Amygdala (tissue), 56 donors: ENCODE measurements at places on chromosomes 1 and 21.

DNA sequence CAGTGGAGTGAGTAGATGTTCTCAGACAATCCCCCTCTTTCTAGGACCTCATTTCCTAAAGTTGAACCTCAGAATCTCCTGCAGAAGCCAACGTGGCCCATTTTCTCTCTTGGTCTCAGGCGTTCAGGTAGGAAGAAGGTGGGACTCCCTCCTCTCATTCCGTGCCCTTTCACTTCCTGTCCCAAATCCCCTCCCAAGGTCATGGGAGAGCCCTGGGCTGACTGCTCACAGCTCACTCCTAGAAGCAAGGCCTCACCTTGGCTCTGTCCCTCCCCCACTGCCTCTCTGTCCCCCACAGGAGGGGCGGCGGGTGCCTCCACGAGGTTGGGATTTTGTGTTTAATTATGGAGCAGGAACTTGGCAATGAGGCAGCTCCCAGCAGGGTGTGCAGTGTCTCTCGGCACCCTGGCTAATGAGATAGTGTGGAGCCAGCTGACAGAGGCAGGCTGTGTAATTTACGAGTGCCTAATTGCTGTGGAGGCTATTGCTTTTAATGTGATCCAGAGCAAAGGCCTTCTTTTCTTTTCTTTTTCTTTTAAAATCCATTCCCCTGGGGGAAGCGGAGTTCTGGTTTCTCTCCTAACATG, 9.1 kb upstream of the CDK18 start:
- DNase-seq: no peak

- DNase-seq: no peak
Measured at GRCh38 chr21:43369124-43369523, 57.8 kb downstream of the SIK1 start.

- no peak for DNase-seq
Measured at GRCh38 chr1:150765296-150765976, at the start of gene CTSS. CTSS (minus strand) TSS chr1:150765778; CDS start chr1:150764763, 1,015 bp downstream.

DNA sequence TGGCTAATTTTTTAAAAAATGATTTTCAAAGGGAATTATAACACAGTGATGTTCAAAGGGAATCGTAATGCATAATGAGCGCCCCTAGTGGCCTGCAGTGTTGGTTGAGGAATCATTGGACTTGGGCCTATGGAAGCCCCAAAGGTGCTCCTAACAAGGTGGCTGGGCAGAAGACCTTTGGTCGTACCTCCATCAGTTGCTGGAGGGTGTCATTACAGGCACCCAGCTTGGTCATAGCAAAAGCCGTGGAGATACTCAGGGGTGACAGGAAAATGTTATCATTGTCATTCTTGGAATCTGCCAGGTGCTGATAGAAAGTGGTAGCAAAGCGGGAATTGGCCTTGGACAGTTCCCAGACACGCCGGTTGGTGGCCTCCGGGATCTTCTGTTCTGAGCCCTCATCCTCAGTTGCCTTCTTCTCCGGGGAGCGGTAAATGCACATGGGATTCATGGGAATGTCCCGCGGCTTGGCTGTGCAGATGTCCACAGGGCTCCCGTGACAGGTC, 2.7 kb downstream of the SERPINC1 start:
- no peak for DNase-seq

- DNase-seq: no peak
Measured at GRCh38 chr1:197510691-197511378, 242.8 kb downstream of the CRB1 start.

DNA sequence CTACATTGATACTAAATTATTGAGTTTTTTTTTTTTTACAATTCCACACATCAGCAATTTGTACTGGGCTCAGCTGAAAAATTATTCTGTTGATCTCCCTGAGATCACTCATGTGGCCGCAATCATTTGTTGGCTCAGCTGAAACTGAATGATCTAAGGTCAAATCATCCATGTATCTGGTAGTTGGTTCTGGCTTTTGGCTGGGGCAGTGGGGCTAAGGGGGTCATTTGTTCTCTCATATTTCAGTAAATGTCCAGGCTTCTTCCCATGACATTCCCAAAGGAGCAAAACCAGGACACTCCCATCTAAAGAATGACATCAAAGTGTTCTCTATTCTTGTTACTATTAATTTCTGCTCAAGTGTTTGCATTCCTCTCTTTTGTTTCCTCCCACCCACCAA, 806.7 kb upstream of the ADGRL2 start:
- DNase-seq: no peak

- DNase-seq: no peak
Measured at GRCh38 chr1:100249155-100249536, 488 bp downstream of the DBT start.

DNA sequence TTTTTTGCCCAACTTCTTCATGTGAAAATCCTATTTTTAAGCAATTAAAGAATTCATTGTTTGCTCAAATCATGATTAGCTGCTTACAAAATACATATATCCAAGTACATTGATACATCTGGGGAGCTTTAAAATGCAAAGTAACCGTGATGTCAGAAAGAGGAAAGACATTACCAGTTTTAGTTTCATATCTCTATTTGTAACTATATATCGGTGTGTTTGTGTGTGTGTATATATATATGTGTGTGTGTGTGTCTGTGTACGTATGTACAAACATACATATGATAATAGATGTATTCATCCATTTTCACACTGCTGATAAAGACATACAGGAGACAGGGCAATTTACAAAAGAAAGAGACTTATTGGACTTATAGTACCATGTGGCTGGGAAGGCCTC, 310.1 kb downstream of the DPYD start:
- DNase-seq: no peak

DNA sequence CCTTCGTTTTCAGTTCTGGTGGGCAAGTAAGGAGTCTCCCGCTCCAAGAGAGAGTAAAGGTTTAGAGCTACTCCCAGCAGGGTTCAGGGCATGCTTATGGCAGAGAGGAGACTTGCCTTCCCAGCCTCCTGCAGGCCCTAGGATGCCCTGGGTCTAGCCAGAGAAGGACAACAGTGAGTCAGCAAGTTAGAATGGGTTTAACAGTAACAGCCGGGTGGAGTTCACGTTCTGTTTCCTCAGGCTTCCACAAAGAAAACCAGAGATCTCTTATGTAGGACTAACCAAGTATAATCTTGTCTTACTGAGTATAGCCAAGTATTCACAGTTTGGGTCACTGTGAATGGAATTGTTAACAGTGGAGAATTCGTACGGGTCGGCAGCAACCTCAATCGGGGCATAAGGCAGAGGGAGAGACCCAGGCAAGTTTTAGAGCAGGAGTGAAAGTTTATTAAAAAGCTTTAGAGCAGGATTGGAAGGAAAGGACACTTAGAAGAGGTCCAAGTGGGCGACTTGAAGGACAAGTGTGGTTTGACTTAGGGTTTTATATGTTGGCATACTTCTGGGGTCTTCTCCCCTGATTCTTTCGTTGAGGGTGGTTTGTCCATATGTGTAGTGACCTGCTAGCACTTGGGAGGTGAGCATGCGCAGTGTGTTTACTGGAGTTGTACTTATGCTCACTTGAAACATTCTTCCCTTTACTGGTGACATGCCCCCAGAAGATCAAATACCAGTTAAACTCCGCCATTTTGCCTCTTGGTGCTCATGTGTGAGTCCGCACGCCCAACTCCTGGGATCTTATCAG, 4.5 kb downstream of the OVAAL start:
- DNase-seq: no peak

DNA sequence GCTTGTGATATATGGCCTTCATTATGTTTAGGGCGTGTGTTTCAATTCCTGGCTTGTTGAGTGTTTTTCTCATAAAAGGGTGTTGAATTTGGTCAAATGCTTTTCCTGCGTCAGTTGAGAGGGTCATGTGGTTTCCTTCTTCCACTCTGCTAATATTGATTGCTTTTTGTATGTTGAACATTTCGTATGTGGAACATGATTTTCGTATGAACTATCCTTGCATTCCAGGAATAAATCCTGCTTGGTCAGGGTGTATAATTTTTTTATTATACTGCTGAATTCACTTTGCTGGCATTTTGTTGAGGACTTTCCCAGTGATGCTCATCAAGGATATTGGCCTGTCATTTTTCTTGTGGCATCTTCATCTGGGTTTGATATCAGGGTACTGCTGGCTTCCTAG, 4.7 kb upstream of the ATAD3A start:
- DNase-seq: no peak

DNA sequence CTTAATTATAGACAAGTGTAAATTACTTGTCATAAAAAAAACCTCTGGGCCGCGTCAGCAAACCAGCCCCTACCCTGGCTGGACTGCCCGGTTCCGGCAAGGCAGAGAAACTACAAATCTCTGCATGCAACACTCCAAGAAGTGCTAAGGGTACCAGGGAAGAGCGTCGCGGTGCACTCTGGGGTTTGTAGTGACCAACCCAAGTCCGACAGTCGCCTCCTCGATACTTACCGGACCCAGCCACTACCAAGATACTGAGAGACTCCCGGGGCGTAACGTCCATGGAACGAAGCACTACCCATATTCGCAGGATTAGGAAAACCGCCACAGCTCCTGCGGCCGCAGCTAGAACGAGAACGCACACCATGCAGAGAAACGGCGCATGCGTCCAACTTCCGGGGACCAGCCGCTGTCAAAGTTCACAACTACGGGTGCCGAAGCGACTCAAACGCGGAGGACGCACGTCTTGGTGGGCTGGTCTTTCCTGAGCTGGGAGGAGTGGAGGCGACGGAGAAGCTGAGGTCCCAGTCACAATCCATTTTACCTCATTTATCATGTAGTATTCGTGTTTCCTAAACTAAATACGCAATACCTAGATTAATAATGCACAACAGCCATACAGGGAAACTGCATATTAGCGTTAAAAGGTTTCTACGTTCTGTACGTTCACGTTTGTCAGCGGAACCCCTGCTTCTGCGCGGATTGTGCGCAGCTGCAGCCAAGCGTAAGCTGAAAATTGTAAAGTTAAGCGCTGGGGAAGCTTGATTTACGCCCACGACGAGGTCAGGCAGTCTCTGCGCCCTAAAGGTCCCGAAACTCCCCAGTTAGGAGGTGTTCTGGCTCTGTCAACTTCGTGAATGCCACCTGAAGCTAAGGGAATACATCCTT, at the start of gene ALG14:
ALG14 (minus strand) TSS at position 420 of the 888 bp plus-strand sequence; CDS start at position 367, 53 bp downstream.
- DNase-seq: peak; percentile 92

- DNase-seq: no peak
Measured at GRCh38 chr1:43388613-43389012, 987 bp downstream of the MED8 start.

- no peak for DNase-seq
Measured at GRCh38 chr1:64231153-64231552, 27.7 kb downstream of the UBE2U start.

DNA sequence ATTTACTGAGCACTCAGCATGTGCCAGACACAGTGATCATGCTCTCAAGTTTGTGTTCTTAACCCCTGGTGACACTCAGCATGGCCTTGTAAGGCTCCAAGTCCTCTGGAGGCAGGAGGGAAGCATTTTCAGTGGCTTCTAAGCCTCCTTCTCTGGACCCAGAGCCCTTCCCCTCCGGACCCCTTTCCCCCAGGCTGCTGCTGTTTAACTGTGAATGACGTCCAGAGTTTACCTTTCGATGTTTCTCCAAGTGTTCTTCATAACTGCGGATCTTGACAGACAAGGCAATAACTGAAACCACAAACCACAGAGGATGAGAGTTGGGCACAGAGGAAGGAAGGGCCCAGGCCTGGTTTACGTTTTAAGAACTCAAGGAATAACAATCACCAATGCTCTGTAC, 6.5 kb downstream of the MRPS15 start:
- DNase-seq: no peak

- DNase-seq: no peak
Measured at GRCh38 chr1:110003747-110004428, 19.3 kb downstream of the AHCYL1 start.

- no peak for DNase-seq
Measured at GRCh38 chr1:156090138-156090839, 8.0 kb upstream of the MEX3A start.

DNA sequence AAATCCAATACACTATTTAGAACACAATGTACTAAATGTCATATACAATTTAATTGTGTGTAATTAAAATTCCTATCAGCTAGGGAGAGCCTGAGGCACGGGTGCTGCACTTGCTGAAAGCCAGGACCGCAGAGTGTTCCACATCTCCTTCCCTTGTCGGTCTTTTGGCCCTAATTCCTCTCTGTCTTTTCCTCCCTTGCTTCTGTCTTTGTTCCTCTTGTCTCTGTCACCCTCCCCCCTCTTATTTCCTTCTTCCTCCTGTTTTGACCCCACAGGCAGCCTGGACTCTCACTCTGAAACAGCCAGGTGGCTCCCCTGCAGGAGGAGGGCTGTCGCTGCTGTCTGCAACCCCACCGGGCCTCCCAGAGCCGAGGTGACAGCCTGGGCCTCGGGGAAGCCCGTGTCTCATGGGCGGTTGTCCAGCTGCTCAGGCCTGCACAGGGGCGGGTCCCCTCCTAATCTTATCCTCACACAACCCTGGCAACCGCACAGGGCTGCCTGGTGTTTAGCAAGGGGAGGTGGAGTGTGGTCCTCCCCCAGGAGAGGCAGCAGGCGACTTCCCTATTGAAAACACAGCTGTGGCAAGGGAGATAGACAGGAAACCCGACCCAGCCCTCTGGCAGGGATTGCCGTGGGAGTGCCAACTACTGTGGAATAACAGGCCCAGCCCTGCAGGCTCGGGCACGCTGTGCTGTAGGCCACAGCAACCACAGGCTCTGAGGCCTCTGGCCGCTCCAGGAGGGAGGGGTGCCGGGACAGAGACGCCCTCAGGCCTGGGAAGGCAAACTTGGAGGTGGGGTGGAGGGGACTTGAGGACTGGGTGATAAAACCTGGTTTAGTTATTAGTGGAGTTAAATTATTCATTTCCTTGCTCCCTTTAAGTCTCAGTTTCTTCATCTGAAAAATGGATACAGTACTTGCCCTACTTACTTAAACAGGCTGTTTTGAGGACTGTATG, 68.8 kb upstream of the WDR26 start:
- DNase-seq: peak; percentile 74

GRCh38 chr1:213982672-213983492, 4.9 kb upstream of the PROX1 start:
- DNase-seq: no peak

DNA sequence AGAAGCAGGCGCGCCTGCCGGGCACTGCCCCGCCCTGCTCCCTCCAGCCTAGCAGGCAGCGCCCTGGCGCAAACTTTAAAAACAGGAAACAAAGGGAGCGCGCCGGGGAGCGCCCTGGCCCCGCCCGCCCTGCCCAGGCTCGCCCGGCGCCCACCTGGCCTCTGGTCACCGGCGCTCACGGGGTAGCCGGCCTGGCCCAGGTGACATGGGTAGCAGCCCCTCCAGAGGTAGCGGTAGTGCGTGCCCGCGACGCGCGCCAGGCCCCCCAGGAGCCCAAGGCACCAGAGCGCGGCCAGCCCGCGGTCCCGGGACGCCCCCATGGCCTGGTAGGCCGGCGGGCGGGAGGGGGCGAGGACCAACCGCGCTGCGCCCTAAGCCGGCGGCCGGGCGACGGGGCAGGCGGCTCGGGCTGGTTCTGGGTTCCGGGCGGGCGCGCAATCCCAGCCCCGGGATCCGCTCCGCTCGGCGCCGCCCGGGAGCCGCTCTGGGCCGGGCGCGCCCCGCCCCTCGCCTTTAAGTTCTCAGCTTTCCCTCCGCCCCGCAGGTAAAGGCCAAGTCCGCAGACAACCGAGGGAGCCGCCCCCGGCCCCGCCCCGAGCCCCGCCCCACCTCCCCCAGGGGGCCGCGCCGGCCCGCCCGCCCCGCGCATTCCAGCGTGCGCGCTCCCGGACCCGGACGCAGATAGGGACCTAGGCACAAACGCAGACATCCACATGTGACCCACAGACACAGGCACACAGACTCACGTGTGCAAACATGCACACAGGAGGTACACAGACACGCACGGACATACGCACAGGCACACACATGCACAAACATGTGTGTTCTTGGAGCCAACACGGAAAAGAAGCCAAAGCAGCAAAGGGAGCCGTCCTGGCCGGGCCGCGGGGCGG, 76.7 kb downstream of the ARHGEF16 start:
- no peak for DNase-seq

GRCh38 chr1:33394770-33395169, 36.1 kb downstream of the PHC2 start:
- DNase-seq: no peak

GRCh38 chr1:223730479-223731132, 18.3 kb downstream of the CAPN2 start:
- DNase-seq: no peak
